NCI-H1092 treated with DMSO at 0.1 percent for 48 hours (cell line): ENCODE measurements at places on chromosomes 6 and 20.

- no peak for DNase-seq
Observed at GRCh38 chr20:42938441-42939205, 251.1 kb downstream of the PTPRT start.

- DNase-seq = no peak
Observed at GRCh38 chr6:82573254-82573972, 209.8 kb downstream of the TPBG start.

DNA sequence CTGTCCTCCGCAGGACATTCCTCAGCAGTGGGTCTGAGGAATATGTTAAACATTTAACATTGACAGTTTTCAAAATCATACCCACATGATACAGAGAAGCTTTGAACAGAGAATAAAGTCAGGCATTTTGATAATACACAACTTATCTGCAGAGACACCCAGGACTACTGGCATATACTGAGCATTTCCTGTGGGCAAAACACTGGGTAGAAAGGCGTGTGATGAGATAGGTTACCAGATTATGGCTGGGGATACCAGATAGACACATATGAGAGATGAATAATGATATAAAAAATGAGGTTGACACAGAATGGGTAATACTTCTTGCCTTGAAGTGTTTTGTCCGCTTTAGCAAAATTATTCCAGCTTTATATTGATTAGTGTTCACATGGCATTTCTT, 31.4 kb upstream of the TRIM26 start:
- no peak for DNase-seq

DNA sequence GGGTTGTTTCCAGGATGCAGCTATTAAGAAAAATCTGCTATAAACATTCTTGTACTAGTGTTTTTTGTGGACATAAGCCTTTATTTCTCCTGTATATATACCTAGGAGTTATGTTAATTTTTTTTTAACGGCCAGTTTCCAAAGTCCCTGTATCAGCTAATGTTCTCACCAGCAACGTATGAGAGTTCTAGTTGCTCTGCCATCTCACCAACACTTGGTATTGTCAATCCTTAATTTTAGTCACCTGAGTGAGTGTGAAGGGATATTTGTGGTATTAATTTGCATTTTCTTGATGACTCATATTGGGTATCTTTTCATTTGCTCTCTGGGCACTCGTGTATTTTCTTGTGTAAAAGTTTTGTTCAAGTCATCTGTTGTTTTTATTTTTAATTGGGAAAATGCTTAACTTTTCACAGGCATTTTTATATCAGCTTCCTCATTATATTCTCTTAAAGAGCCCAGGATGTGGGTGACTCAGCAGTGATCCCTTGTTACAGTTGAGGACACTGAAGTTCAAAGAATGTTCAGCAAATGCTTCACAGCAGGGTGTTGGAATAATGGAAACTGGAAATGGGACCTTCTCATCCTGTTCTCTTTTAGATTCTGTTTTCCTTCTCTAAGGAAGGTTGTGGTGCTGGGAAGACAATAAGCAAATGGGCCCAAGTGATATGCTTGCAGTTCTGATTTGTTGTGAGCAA, 211.7 kb upstream of the PRND start:
- no peak for DNase-seq

- no peak for DNase-seq
Observed at GRCh38 chr6:52307900-52308372, 23.4 kb upstream of the MCM3 start.

DNA sequence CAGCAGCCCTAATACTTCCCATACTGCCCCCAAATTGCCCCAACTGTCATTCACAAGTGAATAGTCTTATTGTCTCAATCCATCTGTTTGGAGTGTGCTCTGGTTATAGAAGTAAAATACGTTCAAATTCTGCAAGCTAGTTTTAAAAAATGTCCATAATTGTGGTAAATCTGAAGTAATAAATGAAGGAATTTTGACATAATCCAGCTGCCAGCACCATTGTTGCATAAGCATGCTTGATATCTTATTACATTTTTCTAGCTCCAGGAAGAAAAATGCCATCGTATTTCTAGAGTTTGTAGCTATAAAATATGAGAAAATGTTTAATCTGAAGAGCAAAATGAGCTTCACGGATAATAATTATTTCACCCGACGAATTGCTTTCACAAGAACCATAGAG, 664.7 kb downstream of the RFPL4B start:
- DNase-seq = no peak

DNA sequence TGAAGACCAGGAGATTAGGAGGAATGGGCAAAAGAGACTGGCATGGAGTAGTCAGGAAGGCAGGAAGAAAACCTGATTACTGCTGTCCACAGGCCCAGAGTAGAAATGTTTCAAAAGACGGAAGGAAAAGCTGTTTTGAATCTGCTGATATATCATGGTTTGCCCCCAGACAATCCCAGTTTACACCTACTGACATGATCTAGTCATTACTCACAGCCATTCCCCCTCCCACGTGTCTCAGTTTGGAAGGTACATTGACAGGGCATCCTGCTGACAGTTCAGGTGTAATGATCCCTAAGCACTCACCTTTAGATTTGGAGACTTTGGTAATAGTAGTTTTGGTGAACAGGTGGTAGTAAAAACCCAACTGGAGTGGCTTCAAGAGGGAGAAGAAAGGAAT, 9.8 kb upstream of the TXNDC5 start:
- DNase-seq = no peak
